ENCODE measurements at places on chromosomes 12 and 14.

DNA sequence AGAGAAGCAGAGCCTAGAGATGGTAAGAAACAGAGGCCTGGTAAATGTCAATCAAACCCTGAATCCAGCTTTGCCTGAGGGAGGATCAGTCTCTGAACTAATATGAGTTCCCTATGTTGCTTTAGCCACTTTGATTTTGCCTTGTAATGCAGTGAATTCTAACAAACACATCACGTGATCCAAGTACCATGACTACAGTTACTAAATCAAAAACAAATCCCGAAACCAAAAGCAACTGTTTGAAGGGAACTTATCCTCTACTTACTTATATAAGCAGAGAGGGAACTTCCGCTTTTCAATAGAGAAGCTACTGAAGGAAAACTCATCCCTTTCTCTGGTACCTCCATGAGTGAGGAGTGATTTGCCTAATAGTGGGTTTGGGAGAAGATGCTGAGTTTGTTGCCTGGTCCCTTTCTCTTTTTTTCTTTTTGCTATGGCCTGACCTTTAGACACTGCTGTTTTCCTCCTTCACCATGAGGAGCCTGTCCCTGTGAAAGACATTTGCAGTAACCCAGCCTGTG, 7.7 kb upstream of the PPTC7 start:
- DNase-seq: no peak
- peaks cover 17% of the 10 kb centered on the region for H3K27me3 ChIP-seq
- H3K36me3 ChIP-seq: no peaks in the 10 kb centered on the region
- peak overlapping the region; percentile 93 for H3K27ac ChIP-seq

DNA sequence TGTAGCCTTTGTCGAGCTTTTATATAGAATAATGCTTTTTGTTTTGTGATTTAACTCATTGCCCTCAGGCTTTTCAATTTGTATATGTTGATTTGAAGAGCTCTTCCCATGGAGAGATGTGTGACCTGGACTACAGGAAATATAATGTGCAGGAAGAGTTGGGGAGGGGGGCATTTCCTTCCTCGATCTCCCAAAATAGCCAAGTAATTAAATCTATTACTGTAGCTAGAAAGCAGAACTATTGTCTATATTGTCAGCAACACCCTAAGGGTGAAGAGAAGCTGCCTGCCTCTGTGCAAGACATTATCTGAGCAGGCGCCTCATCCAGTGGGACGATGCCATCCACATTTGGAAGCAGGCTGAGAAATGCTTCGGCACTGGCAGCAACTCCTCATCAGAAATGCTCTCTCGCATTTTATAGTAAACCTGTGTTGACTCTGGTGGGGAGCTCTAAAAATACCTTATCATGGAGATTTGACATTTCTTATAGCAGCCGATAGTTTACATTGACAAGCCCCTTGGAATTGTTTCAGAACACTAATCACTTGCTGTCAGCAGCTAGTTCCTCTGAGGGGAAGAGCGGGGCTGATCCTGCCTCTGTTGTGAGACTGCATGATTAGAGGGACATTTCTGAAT, 392.5 kb upstream of the RGS6 start:
- no peak overlapping the region for H3K4me3 ChIP-seq
- H3K27ac ChIP-seq: peak overlapping the region; percentile 36
- no peaks in the 10 kb centered on the region for H3K36me3 ChIP-seq
- DNase-seq: no peak

DNA sequence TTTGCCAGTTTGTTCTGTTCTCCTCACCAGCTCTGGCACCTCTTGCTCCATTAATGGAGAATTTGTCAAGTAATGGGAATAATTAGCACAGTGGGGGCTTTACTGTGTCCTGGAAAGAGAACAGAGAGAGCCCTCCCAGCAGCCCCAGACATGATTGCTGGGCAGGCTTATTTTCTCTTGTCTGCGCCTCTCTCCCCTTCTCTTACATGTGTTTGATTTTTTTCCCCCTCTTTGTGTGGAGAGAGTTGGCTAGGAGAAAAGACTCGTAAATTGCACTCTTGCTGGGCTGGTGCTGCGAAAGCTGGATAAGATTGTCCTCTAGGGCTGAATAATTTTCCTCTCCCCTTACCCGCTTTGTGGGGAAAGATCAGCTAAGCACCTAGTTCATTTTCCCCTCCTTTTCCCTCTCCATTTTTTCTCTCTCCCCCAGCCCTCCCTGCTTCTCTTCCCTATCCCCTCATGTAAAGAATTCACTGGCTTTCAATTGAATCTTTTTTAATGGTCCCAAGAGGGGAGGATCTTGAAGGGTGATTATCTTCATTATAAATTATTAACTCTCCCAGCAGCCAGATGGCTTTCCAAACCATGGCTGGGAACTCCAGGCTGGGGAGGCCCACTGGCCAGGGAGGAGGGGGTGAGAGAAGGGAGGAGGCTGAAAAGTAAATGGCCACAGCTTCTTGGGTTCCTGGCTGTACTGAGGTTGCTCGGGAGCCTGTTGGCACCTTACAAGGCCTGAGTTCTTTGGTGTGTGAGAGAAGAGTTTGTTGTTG, 62.2 kb downstream of the NRXN3 start:
- peaks cover 13% of the 10 kb centered on the region for H3K4me1 ChIP-seq
- DNase-seq: no peak
- peaks cover 24% of the 10 kb centered on the region for H3K27me3 ChIP-seq
- H3K36me3 ChIP-seq: no peaks in the 10 kb centered on the region
- H3K4me3 ChIP-seq: no peak overlapping the region
- H3K27ac ChIP-seq: peak overlapping the region; percentile 70

DNA sequence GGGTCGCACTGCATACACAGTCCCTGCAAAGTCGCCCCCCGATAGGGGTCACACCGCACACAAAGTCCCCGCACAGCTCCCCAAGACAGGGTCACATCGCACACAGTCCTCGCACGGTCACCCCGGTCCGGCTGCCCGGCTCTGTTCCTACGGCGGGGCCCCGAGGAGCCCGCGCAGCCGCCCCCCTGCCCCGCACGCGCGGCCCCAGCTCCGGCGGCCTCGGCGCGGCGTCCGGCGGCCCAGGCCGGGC, 300 bp downstream of the SSH1 start:
- peak overlapping the region; percentile 93 for H3K4me3 ChIP-seq
- H3K4me1 ChIP-seq: peaks cover 65% of the 10 kb centered on the region
- no peak for DNase-seq

- no peak for DNase-seq
- no peak overlapping the region for H3K4me3 ChIP-seq
- H3K27ac ChIP-seq: no peak overlapping the region
- no peaks in the 10 kb centered on the region for H3K4me1 ChIP-seq
- no peaks in the 10 kb centered on the region for H3K36me3 ChIP-seq
These were observed 148.8 kb upstream of the GARIN6 start for GRCh38 chr12:99498756-99499155.

- DNase-seq: no peak
- H3K27me3 ChIP-seq: peaks cover 22% of the 10 kb centered on the region
- H3K4me3 ChIP-seq: no peak overlapping the region
- no peak overlapping the region for H3K27ac ChIP-seq
- H3K36me3 ChIP-seq: peaks cover 5% of the 10 kb centered on the region
These were observed 2.8 kb downstream of the DYRK4 start for GRCh38 chr12:4564818-4565217.

DNA sequence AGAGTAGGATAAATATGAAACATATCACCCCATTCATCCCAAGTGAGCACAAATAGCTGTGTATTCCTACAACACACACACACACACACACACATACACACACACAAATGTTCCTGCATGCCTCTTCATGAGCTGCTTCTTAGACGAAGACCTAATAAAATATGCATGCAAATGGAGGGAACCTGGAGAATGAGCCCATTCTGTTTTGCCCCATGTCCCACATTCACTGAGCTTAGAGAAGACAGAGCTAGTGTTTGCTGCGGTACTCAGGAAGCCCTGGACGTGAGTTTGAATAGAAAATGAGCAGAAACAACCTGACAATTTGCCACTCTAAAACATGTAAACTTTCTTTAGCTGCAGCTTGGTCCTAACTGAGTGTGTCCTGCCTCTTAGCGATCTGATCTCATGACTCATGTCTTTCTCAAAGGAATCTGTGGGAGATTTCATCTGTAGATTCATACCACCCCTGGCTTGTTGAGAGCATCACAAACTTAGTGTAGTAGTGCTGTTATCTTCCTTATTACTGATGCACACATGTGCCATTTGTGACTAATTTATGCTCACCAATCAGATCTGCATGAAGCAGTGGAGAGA, 86.8 kb downstream of the ITPR2 start:
- no peak for DNase-seq
- H3K36me3 ChIP-seq: no peaks in the 10 kb centered on the region
- H3K4me1 ChIP-seq: peaks cover 14% of the 10 kb centered on the region
- no peak overlapping the region for H3K27ac ChIP-seq

- no peak overlapping the region for H3K4me3 ChIP-seq
- DNase-seq: no peak
- H3K27ac ChIP-seq: no peak overlapping the region
- peaks cover 6% of the 10 kb centered on the region for H3K4me1 ChIP-seq
- no peaks in the 10 kb centered on the region for H3K36me3 ChIP-seq
These were observed 236.8 kb downstream of the ALX1 start for GRCh38 chr12:85516667-85517325.

- DNase-seq: no peak
- peaks cover 76% of the 10 kb centered on the region for H3K36me3 ChIP-seq
- H3K27me3 ChIP-seq: peaks cover 2% of the 10 kb centered on the region
- no peaks in the 10 kb centered on the region for H3K4me1 ChIP-seq
- H3K27ac ChIP-seq: no peak overlapping the region
These were observed 42.1 kb downstream of the GPR68 start for GRCh38 chr14:91202234-91202974.

GRCh38 chr12:29145372-29146170, 3.5 kb upstream of the FAR2 start:
- H3K36me3 ChIP-seq: no peaks in the 10 kb centered on the region
- H3K4me1 ChIP-seq: peaks cover 19% of the 10 kb centered on the region
- H3K27ac ChIP-seq: no peak overlapping the region
- H3K27me3 ChIP-seq: peaks cover 29% of the 10 kb centered on the region
- DNase-seq: no peak

GRCh38 chr12:131065801-131066200, 112.1 kb downstream of the ADGRD1 start:
- H3K36me3 ChIP-seq: no peaks in the 10 kb centered on the region
- peaks cover 9% of the 10 kb centered on the region for H3K4me1 ChIP-seq
- peaks cover 12% of the 10 kb centered on the region for H3K27me3 ChIP-seq
- no peak for DNase-seq
- no peak overlapping the region for H3K4me3 ChIP-seq
- H3K27ac ChIP-seq: no peak overlapping the region

GRCh38 chr14:31283153-31283552, 75.6 kb upstream of the HECTD1 start:
- H3K27me3 ChIP-seq: no peaks in the 10 kb centered on the region
- H3K4me3 ChIP-seq: no peak overlapping the region
- no peak for DNase-seq
- H3K36me3 ChIP-seq: no peaks in the 10 kb centered on the region
- no peak overlapping the region for H3K27ac ChIP-seq

- no peak overlapping the region for H3K27ac ChIP-seq
- no peak for DNase-seq
- peaks cover 55% of the 10 kb centered on the region for H3K36me3 ChIP-seq
These were observed 10.9 kb downstream of the ERG28 start for GRCh38 chr14:75649773-75650172.

- peaks cover 6% of the 10 kb centered on the region for H3K36me3 ChIP-seq
- no peak for DNase-seq
- H3K4me3 ChIP-seq: no peak overlapping the region
- no peak overlapping the region for H3K27ac ChIP-seq
These were observed 51.3 kb upstream of the PLBD1 start for GRCh38 chr12:14618983-14619382.

DNA sequence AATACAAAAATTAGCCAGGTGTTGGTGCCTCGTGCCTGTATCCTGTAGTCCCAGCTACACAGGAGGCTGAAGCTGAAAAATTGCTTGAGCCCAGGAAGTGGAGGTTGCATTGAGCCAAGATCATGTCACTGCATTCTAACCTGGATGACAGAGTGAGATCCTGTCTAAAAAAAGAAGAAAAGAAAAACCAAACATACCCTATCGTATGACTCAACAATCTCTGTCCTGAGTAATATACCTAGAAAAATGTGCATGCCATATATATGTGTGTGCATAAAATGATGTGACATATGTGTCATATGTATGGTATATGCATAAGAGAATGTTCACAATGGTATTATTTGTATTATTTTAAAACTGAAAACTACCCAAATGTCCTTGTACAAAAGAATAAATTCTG, 261.5 kb upstream of the CLEC14A start:
- H3K27me3 ChIP-seq: no peaks in the 10 kb centered on the region
- no peak overlapping the region for H3K4me3 ChIP-seq

GRCh38 chr12:112518365-112518735, 99.6 kb downstream of the PTPN11 start:
- H3K27ac ChIP-seq: no peak overlapping the region
- peaks cover 9% of the 10 kb centered on the region for H3K27me3 ChIP-seq
- no peak for DNase-seq
- H3K4me3 ChIP-seq: no peak overlapping the region
- H3K36me3 ChIP-seq: no peaks in the 10 kb centered on the region
- H3K4me1 ChIP-seq: no peaks in the 10 kb centered on the region

DNA sequence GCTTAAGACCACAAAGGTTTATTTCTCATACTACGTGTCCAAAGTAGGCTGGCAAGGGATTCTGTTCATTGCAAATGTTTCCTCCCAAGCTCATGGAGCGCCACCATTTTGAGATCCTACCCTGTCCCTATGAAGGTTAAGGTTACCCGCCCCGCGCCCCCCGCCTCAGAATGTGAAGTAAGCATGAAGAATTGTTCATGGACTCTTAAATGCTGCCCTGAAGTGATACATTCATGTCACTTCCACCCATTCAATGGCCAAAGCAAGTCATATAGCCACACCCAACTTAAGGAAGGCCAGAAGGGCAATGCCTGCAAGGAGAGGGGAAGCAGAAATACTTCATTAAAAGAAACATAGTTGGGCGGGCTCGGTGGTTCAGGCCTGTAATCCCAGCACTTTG, 4.2 kb downstream of the TMEM253 start:
- H3K27me3 ChIP-seq: no peaks in the 10 kb centered on the region
- no peak for DNase-seq
- peaks cover 88% of the 10 kb centered on the region for H3K4me1 ChIP-seq
- peak overlapping the region; percentile 93 for H3K27ac ChIP-seq
- peak overlapping the region; percentile 89 for H3K4me3 ChIP-seq

- peaks cover 4% of the 10 kb centered on the region for H3K27me3 ChIP-seq
- H3K4me1 ChIP-seq: peaks cover 14% of the 10 kb centered on the region
These were observed 236.5 kb upstream of the GRIP1 start for GRCh38 chr12:66915306-66915904.

DNA sequence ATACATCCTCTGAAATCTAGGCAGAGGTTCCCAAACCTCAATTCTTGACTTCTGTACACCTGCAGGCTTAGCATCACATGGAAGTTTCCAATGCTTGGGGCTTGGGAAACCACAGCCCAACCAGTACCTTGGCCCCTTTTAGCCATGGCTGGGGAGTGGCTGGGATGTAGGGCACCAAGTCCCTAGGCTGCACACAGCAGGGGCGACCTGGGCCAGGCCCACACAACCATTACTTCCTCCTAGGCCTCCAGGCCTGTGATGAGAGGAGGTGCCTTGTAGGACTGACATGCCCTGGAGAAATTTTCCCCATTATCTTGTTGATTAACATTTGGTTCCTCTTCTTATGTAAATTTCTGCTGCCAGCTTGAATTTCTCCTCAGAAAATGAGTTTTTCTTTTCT, 1387.4 kb downstream of the FSCB start:
- H3K27ac ChIP-seq: no peak overlapping the region
- peaks cover 7% of the 10 kb centered on the region for H3K36me3 ChIP-seq
- H3K4me1 ChIP-seq: no peaks in the 10 kb centered on the region

GRCh38 chr12:32920506-32921085, 24.0 kb upstream of the PKP2 start:
- no peak overlapping the region for H3K4me3 ChIP-seq
- no peak overlapping the region for H3K27ac ChIP-seq
- H3K4me1 ChIP-seq: peaks cover 11% of the 10 kb centered on the region
- DNase-seq: no peak
